ENCODE measurements at places on chromosomes 12 and 14.

- DNase-seq = no peak
These were observed 10.0 kb upstream of the NCOR2 start for GRCh38 chr12:124577374-124577773.

DNA sequence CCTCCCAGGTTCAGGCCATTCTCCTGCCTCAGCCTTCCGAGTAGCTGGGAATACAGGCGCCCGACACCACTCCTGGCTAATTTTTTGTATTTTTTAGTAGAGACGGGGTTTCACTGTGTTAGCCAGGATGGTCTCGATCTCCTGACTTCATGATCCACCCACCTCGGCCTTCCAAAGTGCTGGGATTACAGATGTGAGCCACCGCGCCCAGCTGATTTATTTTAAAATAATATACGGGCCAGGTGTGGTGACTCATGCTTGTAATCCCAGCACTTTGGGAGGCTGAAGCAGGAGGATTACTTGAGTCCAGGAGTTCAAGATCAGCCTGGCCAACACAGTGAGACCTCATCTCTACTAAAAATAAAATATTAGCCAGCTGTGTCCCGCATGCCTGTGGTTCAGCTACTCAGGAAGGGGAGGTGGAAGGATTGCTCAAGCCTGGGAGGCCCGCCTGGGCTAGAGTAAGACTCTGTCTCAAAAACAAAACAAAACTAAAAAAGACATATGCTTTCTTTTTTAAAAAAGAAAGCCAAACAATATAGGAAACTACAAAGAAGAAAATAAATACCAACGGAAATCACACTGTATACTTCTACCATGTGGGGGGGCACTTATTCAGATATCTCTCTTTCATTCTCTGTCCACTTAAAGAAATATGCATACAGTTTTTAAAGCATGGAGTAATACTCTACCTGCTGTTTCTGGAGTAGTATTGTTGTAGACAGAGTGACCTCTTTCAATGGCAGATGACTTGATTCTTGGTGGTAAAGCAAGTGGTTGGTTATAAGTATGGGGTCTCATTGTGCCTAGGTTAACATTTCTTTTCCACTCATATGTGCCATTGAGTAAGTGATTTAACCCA, 930 bp upstream of the MIA2 start:
- no peak for DNase-seq

DNA sequence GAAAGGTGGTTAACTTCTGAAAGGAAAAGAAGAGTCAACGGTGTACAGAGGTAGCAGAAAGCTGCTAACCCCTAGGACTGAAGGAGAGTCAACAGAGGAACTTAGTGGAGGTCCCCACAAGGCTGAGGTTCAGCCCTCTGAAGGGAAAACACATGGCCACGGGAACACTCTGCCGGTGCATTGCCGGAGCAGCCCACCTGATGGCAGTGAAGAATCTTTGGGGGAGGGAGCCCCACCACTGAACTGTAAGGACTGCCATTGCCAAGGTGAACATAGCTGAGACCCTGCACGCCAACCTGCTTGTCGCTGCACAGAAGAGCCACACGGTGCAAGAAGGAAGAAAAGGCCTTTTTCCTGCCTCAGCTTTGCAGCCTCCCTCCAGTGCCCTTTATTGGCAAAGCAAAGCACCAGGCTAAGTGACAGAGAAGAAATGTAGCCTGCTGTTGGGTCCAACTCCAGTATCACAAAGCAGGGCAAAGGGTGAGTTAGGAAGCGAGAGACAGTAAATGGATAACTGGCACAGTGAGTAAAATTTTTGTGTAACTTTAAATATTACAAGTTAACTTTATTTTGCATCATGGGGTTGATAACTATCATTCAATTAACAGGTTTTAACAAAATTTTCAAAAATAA, 76.9 kb downstream of the LIN52 start:
- DNase-seq = no peak

DNA sequence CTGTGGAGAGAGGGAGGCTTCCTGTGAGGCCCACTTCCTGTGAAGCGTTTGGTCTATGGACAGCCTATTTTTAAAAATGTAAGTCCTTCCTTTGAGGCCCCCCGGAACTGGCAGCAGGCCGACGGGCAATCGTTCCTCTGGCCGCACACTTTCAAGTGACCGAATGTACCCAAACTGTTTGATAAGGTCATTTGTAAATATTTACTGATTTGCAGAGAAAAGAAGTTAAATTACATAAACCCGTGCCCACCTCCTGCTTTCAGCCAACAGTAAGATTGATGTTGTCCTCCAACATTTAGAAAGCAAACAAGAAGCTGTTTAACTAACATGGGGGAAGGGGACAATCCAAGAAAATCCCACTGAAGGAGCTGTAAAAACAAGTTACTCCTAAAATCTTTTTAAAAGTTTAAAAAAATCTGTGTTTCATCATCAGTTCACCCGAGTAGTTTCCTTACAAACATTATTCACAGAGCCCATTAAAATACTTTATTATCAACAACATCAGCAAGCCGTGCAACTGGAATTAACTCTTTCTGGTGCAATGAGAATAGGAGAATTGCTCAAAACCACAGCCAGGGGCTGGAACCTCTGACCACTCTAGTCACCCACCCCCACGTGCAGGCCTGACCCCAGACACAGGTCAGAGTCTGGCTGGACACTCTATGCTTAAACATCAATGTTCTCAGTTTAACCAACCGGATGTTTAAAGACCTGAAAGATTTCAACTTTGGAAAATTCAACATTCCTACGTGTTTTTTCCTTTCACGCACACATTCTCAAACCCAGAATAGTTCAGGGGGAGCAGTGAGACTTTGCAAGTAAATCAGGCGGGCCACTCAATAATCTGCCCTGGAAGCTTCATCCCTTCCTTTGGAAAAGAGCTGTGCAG, 65.3 kb downstream of the FOXN3 start:
- no peak for DNase-seq

GRCh38 chr12:50825372-50825838, 17.3 kb upstream of the TMPRSS12 start:
- DNase-seq = peak; percentile 80

GRCh38 chr14:31059152-31059924, 33.2 kb upstream of the STRN3 start:
- no peak for DNase-seq

DNA sequence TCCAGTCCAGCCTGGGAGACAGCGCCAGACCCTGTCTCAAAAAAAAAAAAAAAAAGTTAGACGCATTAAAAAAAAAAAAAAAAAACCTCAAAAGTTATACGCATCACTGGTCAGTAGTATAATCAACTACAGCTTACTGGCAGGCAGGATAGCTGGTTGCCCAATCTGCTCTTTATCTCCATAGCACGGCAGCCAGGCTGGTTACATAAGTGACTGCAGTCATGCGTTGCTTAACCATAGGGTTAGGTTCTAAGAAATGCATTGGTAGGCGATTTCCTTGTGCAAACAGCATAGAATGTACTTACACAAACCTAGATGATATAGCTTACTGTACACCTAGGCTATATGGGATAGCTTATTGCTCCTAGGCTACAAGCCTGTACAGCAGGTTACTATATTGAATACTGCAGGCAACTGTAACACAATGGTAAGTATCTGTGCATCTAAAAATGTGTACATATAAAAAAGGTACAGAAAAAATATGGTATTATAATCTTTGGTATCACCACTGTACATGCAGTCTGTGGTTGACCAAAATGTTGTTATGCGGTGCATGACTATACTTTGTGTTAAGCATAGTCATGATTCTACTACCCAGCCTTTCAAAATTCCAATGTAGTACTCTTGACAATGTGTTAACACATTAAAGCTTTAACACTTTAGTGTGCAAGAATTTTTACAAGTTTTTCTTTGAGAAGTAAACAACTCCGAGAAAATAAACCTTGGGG, 8.1 kb downstream of the L2HGDH start:
- DNase-seq = peak; percentile 12

DNA sequence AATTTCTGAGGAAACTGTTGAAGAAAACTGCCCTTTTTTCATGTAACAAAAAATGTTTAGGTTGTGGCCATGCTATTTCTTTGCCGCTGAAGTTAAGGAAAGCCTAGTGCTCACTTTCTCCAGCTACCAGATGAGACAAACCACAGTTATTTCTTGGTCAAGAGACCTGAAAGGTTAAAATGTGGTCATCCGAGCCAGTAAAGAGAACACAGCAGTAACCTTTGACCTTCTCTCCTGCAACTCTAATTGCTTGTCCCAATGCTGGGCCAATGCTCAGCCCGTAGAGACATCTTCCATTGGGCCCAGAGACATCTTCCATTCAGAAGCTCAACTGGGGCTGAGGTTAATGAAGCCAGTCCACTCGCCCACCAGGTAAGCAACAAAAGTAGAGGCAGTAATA, 109.8 kb upstream of the CPSF6 start:
- DNase-seq = no peak

DNA sequence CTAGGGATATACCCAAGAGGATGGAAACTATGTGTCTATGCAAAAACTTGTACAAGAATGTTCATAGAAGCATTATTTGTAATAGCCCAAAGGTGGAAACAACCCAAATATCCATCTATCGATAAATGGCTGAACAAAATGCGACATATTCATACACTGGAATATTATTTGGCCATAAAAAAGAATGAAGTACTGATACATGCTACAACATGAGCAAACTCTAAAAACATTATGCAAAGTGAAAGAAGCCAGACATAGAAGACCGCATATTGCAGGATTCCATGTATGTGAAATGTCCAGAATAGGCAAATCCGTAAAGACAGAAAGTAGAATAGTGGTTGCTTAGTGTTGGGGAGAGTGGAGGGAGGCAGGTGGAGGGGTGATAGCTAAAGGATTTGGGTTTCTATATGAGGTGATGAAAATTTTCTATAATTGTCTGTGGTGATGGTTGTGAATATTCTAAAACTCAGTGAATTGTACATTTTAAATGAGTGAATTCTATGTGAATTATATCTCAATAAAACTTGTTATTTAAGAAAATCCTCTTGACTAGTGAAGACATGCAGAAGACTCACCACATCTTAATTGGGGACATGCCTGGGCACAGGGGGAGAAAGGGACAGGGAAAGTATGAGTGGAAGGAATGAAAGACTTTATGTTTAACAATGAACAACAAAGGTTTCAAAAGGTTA, 29.8 kb upstream of the SELPLG start:
- DNase-seq = no peak

- peak; percentile 44 for DNase-seq
These were observed 33.5 kb downstream of the MED13L start for GRCh38 chr12:116244001-116244400.

- peak; percentile 48 for DNase-seq
These were observed 40.5 kb downstream of the PSMA6 start for GRCh38 chr14:35332517-35333263.

- no peak for DNase-seq
These were observed 43.2 kb downstream of the A2M start for GRCh38 chr12:9072481-9073038.

- no peak for DNase-seq
These were observed 33.7 kb upstream of the ADAMTS20 start for GRCh38 chr12:43585676-43586075.

GRCh38 chr14:27050208-27050607, 452.4 kb upstream of the NOVA1 start:
- DNase-seq = no peak

GRCh38 chr14:89507521-89507920, 90.5 kb upstream of the FOXN3 start:
- no peak for DNase-seq

GRCh38 chr14:74482571-74482970, 10.5 kb downstream of the NPC2 start:
- DNase-seq = no peak

DNA sequence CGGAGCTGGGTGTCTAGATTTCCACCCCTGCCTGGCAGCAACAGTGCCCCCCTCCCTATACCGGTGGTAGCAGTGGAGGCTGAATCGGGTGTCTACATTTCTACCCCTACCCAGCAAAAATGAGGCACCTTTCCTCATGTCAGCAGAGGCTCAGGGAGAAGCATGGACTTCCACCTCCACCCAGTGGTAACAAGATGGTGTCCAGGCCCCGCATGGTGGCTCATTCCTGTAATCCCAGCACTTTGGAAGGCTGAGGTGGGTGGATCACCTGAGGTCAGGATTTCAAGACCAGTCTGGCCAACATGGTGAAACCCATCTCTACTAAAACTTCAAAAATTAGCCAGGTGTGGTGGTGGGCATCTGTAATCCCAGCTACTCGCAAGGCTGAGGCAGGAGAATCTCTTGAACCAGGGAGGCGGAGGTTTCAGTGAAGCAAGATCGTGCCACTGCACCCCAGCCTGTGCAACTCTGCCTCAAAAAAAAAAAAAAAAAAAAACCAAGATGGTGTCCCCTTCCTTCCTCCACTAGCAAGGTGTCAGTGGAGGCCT, 35.5 kb upstream of the OR5AU1 start:
- no peak for DNase-seq

- peak; percentile 70 for DNase-seq
These were observed 21.7 kb downstream of the GNS start for GRCh38 chr12:64737539-64737938.

DNA sequence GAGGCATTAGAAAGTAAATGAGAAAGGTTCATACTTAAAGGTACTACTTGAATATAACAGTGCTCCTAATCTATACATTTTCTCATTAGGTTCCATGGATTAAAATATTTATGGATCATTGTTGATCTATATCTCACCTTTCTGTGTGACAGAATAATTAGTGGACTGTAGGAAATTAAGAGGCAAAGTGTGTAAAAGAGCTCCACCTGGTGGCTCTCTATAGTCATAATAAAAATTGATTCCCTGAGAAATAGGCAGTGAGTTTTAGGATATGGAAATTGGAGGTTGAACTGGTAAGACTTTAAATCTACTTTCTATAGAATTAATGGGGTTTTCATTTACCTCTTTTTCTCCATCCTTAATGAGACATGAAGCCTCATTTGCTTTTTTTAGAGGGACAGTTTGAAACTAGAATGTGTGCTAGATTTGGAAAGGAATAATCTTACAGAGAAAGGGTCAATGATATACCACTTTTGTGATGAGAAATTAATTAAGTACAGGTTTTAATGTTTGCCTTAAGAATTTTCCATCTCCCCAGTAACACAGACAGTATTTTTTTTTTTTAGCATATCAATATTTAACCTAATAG, 11.8 kb upstream of the DERA start:
- DNase-seq = peak; percentile 39

- no peak for DNase-seq
These were observed 678 bp upstream of the OAS2 start for GRCh38 chr12:112977641-112978040.

GRCh38 chr12:124786061-124786964, 77.4 kb downstream of the SCARB1 start:
- DNase-seq = peak; percentile 93

DNA sequence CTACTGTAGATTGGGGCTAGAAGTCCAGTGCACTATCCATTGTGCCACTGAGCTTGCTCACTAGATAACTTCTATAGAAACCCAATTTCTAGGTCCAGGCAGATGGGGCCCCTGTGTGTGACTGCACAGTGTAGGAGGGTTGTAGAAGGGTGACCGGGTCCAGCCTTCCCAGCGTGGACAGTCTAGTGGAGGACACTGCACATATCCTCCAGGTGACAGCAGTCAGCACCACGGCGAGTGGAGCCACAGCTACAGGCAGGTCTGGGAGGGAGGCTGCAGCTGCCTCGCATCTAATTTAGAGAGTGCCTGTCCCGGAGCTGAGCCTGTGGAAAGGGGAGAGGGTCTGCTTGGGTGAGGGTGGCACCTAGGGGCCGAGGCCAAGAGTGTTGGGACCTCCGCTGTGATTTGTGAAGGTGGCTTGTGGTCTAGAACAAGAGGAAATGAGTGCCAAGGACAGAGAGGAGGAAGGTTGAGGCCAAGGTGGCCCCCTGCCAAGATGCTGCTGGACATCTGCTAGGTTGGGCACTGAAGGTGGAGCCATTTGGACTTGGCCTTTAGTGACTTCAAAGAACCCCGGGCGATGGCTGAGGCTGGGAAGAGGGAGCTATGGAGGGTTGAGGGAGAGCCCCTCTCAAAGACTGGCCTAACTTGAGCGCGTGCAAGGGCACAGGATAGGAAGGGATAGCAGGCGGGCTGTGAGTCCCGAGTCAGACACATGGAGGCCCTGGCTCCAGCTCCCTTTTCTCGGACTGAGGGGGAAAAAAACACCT, 46.0 kb upstream of the TRAF3 start:
- no peak for DNase-seq
